A549 treated with ZK216348 at 1 μM for 4 hours (cell line): ENCODE measurements at places on chromosomes 4 and X. TPM values are rescaled to one million over a fixed set of nuclear protein-coding genes. Genes with fewer than 3 reads are reported as not detected.

The FRAS1 gene
- total RNA-seq, result 1.9 to 3.4 TPM (median 2.9 TPM) in 5 replicates

The LARP1B gene
- 9.4 to 21.4 TPM (median 12.4 TPM) in 5 replicates for total RNA-seq

The SPIN2A gene
- total RNA-seq, result 0.12 to 0.37 TPM (median 0.18 TPM) in 5 replicates

The PRSS48 gene
- not detected in 5 replicates for total RNA-seq

The PCDH10 gene
- total RNA-seq, result 0.06 to 0.21 TPM (median 0.16 TPM) in 5 replicates

The CCDC158 gene
- not detected in 5 replicates for total RNA-seq

The TMEM31 gene
- 0.40 TPM in 1 of 5 replicates, not detected in the others for total RNA-seq

The FGF5 gene
- total RNA-seq, result 0.27 to 0.72 TPM (median 0.32 TPM) in 5 replicates
